ENCODE measurements at places on chromosomes 11 and 22.

GRCh38 chr22:47151064-47151463 lies 388.6 kb downstream of the TBC1D22A start:
- DNase-seq = no peak

DNA sequence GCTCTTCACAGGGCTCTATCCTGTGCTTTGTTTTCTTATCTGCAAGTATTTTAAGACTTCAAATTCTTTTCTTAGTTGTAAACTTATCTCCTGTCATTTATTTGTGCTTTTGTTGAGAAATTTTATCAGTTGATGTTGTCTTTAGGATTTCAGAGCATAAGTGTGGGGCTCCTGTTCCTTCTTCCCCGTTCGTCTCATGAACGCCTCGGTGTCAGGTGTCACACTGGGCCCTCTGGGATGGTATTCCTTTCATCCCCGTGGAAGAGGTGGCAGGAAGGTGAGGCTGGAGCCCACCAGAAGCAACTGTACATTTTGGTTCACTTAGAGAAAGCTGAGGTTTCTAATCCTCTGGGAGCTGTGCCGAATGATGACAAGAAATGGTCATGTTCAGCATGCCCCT lies 17.9 kb downstream of the NADSYN1 start:
- DNase-seq = no peak

GRCh38 chr11:6632116-6633073 lies 13.2 kb upstream of the TPP1 start:
- no peak for DNase-seq

- DNase-seq = no peak
Measured at GRCh38 chr11:35983981-35984380, 40.1 kb downstream of the LDLRAD3 start.

- DNase-seq = no peak
Measured at GRCh38 chr11:46108751-46109150, 12.5 kb downstream of the PHF21A start.

DNA sequence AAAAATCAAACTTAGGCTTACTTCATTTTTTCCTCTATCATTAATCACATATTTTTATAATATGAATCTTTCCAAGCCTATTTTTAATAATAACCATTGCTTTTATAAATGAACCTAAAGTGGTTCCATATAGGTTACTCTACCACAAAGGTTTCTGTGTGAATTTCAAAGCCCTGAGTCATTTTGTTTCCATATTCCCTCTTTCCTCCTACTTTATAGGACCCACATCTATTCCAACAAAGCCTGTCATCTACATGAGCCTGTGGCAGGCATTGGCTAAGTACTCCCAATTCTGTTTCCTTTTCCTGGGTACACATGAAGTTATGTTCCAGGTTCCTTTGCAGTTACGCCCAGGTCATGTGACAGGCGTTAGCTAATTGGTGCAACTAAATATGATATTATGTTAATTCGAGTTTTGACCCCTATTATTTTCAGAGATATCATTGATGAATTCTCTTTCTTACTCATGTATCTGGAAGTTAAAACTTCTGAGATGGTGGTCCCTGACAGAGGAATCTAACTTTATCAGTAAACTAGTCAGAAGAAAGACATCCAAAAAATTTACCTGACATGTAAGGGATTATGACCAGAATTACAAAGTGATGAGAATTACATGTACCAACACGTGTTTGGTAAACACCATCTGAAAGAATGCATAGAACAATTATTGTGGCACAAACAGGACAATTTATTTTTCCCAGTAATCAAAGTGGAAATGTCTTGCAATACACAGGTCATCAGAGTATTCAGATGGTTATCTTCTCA lies 1264.0 kb upstream of the CNTN5 start:
- DNase-seq = no peak

- DNase-seq = no peak
Measured at GRCh38 chr11:87036756-87037449, 831 bp upstream of the TMEM135 start.

DNA sequence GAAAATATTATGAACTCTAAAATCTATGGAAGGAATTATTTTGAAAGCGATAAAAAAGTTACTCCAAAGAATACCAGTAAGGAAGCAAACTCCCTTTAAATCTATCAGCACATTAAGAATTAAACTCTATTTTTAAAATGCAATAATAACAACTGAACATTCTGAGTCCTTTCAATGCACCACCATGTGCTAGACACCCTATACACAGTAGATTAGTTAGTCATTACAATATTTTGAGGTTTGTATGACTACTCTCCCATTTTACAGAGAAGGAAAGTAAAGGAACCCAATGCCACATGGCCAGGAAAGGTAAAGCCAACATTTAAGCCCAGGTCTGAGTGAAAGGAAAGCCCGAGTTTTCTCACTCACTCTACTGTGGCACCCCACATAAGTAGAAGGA lies 17.7 kb downstream of the JAML start:
- no peak for DNase-seq

DNA sequence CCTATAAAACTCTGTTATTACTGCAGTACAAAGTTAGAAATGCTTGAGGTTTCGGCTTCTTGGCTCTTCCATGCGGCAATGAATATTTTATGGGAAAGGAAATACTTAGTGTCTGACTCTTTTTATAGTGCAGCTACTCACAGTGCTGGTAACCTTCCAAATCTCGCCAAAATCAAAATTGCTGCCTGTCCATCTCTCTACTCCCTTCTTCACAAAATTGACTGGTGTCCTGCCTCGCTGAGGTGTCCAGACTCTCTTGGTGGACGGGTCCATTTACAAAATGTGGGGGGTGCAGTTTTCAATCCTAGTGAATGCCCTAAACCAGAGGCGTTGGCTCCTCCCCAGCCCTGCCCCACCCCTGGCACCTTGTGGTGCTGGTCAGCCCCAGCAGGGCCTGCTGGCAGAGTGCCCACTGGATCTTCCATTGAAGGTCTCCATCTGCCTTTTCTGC lies 73.5 kb downstream of the ZBTB16 start:
- DNase-seq = no peak

DNA sequence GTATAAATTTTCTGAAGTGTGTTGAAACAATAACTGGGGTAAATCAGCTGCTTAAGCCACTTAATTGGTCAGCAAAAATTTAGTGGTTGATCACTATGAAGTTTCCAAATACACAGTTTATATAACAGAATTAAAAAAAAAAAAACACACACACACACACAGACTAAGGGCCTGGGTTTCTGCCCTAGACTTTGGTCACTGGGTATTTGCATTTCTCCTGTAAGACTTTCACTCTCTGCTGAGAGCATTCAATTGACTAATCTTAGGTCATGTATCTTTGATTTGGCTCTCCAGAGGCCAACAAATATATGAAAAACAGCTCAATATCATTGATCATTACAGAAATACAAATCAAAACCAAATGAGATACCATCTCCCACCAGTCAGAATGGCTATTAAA lies 214.3 kb downstream of the KCNA4 start:
- no peak for DNase-seq

GRCh38 chr11:62911137-62912130 lies 9.7 kb downstream of the CHRM1 start:
- DNase-seq = no peak

DNA sequence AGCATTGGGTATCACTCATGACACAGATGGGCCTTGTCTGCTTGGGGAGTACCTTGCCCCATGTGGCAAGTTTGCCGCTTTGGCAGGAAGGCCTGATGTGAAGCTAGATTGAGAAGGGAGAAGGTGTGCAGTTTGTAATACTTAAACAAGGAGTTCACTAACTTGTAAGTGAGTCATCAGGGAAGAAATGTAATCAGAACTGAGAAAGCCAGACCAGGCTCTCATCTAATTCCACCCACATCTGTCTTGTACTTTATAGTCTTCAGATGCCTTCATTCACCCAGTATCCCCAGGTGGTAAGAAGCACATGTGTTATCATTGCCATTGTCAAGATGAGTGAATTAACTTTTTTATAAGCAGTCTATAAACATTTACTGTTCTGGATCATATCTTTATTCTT lies 116.0 kb upstream of the DDI1 start:
- no peak for DNase-seq

DNA sequence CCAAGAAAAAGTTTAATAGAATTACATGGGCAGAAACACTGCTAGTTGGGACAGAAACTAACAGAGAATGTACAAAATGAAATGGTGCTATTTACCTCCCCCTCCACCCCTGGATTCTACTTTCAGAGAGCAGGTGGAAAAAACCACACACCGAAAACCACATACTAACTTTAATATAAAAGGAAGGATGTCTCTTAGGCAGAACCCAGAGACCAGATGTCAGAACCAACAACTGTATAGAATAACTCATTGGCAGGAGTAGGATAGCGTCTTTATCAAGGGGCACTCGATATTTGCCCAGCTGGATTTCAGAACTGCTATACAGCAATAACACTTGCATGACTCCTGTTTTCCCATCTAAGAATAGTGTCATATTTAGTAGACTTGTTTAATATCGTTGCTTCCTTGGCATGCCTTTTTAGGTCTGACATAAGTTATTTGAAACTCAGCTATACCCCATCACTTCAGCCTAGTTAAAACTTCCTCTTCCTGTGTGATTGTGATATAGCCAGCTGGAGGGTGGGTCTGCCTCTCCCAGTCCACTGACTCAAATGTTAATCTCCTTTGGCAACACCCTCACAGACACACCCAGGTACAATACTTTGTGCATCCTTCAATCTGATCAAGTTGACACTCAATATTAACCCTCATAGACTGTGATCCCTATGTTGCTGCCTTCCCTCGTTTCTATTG lies 1.2 kb downstream of the SLC22A25 start:
- DNase-seq = no peak

- DNase-seq = no peak
Measured at GRCh38 chr22:20551805-20552442, 44.5 kb downstream of the MED15 start.

GRCh38 chr11:41320238-41320637 lies 139.2 kb downstream of the LRRC4C start:
- DNase-seq = no peak

GRCh38 chr11:10379426-10379825 lies 74.6 kb downstream of the ADM start:
- no peak for DNase-seq

Measured in SK-N-MC (cell line).